NCI-H1436 treated with DMSO at 0.1 percent for 48 hours (cell line): ENCODE measurements at places on chromosomes 2 and 18.

DNA sequence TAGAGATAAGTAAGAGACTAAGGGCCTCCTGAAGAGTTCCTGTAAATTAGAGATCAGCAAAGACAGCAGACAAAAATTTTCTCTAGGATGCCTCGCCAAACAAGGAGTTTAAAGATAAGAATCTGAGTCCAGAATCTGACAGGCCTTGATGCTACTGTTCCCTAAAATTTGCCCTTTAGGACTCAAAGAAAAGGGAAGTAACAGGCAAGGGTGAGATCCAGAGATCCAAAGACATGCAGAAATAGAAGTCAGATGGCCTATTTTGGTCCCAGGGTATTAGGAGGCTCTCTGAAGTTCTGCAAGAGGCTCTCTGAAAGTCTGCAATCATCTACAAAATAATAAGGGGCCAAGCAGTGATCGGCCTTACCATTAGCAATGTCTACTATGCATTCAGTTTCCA is 33.0 kb downstream of the GALNT5 start:
- DNase-seq = no peak

GRCh38 chr2:132815516-132815915 is 145.5 kb upstream of the LYPD1 start:
- DNase-seq = no peak

DNA sequence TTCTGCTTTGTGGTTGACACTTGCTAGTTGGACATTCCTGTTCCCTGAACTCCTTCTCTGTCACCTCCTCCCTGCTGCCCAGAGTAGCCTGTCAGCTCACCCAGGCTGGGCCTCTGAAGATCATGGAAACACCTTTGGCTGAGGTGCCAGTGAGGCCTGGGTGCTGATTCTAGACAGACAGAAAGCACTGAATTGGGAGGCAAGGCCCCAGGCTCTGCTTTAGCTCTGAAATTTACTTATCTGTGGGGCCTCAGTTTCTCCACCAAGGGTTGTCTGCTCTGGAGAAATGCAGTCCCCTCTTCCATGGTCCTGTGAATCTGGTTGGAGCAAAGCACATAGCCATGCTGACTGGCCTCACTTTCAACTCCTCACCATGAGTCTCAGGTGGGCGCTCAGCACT is 104.6 kb upstream of the SIX3 start:
- no peak for DNase-seq

DNA sequence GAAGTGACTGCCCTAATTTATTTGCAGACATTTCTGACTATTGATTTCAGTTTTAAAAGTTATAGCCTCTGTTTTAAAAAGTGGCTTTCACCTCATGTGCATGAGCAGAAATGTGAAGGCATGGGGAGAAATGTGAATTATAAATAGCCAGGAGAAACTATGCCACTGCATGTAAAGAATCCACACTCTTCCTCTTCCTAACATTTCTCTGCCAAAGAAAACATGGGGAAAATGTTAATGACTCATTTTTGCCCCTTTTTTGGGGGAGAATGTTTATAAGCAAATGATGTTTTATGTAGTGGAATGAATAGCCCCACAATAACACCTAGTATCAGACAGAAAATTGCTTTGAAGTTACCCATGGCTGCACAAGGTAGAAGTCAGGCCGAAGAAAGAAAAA is 249.0 kb upstream of the TANK start:
- no peak for DNase-seq

DNA sequence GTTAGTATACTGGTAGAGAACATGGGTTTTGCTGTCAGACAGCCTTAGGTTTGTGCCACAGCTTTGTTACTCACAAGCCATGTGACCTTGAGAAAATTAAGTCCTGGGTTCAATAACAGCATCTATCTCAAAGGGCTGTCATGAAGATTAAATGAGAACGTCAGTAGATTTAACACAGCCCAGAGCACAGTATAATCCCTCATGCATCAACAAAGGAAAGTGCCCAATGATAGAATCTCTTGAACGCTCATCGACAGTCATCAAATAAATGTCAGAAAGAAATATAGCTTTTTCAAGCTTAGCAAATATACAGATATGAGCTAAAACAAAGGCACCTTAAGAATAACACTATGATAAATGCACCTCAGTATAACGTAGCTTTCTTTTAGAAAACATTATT is 22.3 kb downstream of the CUL3 start:
- no peak for DNase-seq

DNA sequence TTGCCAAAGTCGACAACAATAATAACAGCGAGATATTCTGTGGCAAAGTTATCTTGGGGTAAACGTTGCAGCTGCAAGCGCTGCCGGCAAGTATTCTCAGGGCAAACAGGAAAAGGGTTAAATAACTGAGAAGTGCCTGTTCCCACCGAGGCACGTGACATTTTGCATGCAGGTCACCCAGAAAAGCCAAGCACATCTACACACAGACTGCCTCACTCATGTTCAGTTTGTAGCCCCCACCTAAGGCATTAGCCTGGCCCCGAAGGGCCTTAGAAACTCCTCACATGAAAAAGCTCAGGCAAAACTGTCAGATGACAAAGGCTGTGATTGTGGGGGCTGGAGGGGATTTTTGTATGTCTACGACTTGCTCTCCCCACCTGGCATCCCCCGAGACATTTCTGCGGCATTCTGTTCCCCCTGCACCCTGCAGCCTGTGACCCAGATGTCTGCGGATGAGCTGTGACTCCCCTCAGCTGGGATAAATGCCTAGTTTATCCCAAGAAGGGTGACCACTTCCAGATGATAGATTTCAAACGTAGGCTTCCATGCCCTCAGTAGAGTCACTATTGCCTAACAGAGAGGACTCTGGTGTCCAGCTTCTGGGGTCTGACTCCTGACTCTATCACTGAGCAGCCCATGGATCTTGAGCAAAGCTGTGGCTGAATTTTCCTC is 215.2 kb upstream of the SIX2 start:
- no peak for DNase-seq

- peak; percentile 23 for DNase-seq
These were observed 206.0 kb downstream of the NCK2 start for GRCh38 chr2:105950521-105951383.

DNA sequence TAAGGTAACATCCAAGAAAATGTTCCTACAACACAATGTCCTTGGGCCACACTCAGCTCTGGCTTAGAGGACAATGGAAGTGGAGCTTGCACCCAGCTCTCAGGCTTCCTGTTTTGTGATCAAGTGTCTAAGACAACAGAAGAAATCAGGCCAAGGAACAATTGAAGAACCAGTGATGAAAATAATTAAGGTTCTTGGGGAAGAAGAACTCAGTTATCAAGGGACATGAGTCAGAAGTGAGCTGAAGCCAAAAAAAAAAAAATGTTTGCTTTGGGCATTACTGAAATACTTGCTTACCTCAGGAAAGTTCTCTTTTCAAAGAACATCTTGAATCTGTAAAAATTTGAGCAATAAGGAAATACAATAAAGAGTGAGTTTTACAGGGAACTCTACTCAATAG is 299.0 kb downstream of the FBXO15 start:
- no peak for DNase-seq

GRCh38 chr18:21264651-21265050 is 22.6 kb downstream of the GREB1L start:
- no peak for DNase-seq

DNA sequence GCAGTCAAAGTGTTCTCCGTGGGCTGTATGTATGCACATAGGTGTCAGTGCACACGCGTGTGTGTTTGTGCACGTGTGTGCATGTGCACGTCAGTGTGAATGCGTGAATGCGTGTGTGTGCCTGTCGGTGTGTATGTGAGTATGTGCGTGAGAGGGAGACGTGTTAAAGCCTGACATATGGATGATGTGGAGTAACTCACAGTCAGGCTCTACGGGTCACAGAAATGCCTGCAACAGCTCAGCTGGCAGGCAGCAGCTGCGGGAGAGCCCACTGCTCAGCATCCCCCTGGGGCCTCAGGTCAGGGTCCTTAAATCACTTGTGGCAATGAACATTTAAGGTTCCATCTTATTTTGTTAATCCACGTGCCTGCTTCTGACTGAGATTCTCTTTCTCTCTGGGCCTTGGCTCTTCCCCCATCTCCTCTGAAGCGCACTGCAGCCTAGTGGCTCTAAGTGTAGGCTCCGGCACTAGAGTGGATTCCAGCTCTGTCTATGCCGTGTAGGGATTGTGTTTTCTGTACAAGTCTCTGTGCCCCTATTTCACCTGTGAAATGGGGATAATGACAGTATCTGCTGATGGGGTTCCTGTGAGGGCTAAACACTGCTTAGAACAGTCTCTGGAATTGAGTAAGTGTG is 63.0 kb downstream of the DYSF start:
- DNase-seq = no peak

- no peak for DNase-seq
These were observed 115.7 kb upstream of the COPS8 start for GRCh38 chr2:236969767-236970655.

DNA sequence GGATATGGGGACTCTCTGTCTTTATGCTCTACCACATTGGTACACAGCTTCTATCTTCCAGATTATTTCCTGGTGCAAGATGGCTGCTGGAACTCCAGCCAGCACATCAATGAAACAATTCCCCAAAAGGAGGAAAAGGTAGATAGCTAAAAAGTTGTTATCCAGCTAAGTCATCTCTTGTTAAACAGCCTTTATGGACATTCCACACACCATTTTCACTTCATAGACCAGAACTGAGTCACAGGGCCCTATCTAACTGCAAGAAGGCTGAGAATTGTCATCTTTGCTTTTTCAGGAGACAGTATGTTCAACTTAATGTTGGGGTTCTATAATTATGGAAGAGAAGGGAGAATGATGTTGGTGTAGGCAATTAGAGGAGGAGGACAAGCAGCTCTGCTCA is 133.3 kb upstream of the NOSTRIN start:
- DNase-seq = no peak

DNA sequence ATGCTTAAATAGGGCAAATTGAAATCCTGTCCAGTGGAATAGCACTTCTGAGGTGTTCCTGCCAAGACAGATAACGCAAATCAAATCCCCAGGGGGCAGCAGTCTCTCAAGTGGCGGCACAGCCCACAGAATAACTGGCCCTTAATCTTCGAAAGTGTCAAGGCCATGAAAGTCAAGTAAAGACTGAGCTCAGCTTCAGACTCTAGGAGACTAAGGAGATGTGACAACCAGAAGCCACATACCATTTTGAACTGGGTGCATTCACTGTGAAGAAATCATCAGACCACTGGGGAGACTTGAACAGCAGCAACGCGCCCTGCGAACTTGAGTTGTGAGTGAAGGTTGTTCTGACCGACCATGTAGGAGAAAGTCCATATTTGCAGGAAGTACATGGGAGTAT is 66.0 kb upstream of the ASAP2 start:
- DNase-seq = no peak

DNA sequence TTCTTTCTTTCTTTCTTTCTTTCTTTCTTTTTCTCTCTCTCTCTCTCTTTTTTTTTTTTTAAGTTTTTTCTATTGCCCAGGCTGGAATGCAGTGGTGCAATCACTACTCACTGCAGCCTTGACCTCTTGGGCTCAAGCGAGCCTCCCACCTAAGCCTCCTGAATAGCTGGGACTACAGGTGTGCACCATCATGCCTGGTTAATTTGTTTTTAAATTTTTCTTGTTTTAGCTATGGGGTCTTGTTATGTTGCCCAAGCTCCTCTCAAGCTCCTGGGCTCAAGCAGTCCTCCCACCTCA is 19.4 kb upstream of the CCDC88A start:
- no peak for DNase-seq

- DNase-seq = no peak
These were observed 582 bp upstream of the RAB31 start for GRCh38 chr18:9707381-9708056.

GRCh38 chr18:56445422-56445821 is 193.0 kb downstream of the TXNL1 start:
- no peak for DNase-seq

GRCh38 chr18:2312440-2312839 is 258.9 kb downstream of the METTL4 start:
- DNase-seq = no peak

- DNase-seq = no peak
These were observed 48.9 kb upstream of the SPP2 start for GRCh38 chr2:234001380-234002160.

- DNase-seq = no peak
These were observed 12.9 kb upstream of the NFATC1 start for GRCh38 chr18:79382681-79383387.

DNA sequence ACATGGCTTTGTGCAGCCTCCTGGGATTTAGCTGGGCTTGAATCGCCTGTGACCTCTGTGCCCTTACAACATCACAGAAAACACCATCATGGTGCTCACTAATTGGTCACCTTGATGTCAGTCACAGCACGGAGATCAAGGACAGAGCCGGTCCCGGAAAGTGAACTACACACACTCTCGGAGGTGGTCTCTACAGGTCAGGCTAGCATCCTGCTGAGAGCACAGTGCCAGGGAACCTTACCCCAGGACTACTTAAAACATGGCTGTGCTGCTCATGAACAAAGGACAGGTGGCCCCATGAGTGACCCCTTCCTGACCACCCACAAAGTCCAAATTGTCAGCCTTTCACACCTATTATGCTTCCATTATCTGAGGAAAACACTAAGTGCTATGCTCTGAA is 1782.1 kb upstream of the CELF4 start:
- DNase-seq = no peak

DNA sequence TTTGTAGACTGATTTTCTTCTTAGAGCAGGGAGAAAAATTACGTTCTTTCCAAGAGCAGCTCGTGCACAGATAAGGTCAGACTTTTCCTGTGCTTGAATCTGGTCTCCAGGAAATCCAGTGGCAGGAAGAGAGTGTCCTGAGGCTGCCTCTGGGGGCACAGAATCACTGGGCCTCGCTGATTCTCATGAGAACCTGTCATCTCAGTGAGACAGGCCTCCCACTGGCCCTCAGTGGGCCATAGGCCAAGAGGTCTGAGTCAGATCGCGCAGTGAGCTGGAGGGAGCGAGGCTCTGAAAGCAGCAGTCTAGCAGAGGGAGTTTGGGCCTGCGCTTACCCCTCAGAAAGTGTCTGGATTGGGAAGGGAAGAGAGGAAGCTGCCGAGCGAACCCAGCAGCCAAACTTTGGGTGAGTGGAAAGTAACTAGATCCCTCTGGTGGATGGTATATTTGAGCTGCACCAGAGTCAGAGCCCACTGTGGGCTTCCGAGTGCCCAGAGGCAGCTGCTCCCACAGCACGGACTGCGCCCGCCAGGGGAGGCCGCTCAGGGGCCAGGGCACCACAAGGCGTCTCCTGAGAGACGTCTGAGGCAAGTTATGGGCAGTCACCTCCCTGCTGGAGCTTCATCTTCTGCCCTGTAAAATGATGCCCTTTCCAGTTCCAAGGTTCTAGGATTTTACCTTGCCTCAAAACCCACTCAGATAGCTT is 8.2 kb downstream of the GDF7 start:
- DNase-seq = no peak

- DNase-seq = no peak
These were observed 4.6 kb downstream of the FN1 start for GRCh38 chr2:215431290-215431689.

DNA sequence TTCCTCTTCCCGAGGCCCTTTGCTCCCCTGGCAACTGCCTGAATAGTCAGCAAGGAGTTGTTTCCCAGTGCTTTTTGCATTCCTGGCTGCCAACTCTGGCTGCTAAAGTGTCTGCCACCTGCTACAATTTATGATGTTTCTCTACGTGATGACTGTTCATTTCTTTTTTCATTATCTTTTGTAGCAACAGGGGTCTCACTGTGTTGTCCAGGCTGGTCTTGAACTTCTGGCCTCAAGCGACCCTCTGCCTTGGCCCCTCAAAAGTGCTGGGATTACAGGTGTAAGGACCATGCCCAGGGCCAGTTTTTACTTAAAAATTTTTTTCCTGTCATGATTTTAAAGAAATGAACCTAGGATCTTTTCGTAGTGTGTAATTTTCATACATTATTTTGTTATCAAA is 11.3 kb downstream of the EHBP1 start:
- DNase-seq = no peak

- DNase-seq = no peak
These were observed 4.4 kb downstream of the REV1 start for GRCh38 chr2:99485411-99485810.
